ENCODE measurements at places on chromosomes 7 and 10.
A peak's percentile ranks its signal among the peaks of the same experiment; 100 is the strongest.

- no peak for DNase-seq
Observed at GRCh38 chr10:32629910-32630309, 184.0 kb downstream of the CCDC7 start.

GRCh38 chr7:52189153-52189778, 846.2 kb upstream of the POM121L12 start:
- DNase-seq: no peak

- DNase-seq: peak; percentile 87
Observed at GRCh38 chr10:102009801-102010425, 46.1 kb downstream of the ARMH3 start.

DNA sequence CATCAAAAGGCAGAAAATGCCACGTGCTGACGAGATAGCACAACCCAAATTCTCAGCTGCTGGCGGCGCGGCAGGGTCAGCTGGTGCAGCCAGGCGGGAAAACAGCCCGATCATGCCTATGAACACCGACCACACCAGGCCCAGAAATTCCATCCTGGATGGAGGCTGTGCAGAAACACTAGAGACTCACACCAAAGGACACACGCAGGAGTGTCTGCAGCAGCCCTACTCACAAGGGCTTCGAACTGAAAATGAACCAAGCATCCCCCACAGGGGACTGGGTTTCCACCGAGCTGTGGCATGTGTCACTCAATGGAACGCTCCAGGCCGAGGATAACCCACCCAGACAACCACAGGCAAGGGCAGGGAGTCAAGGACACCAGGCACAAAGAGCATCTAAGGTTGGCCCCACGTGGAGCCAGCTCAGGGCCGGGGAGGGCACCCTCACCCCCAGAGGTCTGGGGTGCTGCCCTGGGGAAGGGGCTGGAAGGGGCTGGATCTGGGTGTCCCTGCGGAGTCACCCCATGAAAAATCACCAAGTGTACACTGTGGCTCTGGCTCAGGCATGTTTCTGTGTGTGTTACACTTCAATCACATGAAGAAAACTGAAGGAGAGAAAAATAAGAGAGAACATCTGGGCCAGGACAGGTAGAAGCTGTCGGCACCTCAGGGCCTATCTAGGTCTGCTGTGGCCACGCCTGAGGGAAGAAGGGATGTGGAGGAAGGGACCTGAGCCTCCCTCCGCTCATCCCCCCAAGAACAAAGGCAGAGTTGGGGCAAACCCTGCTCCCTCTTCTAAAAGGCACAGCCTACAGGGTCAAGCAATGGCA, 33.0 kb downstream of the RASGEF1A start:
- DNase-seq: no peak
